ENCODE measurements at places on chromosomes 2 and 18. TPM values are rescaled to one million over a fixed set of nuclear protein-coding genes. Genes with fewer than 3 reads are reported as not detected.

Gene PNO1
- total RNA-seq = 37.1 TPM

Gene OR6B2
- not detected for total RNA-seq

Gene UGT1A9
- total RNA-seq = not detected

Gene SPATS2L
- 10.0 TPM for total RNA-seq

DNA sequence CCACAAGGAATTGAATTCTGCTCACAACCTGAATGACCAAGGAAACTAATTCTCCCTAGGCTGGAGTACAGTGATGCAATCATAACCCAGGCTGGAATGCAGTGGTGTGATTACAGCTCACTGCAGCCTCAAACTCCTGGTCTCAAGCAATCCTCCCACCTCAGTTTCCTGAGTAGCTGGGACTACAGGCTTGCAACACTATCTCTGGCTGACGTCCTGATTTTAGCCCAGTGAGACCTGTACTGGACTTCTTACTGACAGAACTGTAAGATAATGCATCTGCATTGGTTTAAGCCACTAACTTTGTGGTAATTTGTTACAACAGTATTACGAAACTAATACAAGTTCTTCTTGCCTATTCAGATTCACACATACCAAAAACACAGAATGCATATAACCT is 9.5 kb upstream of the KDSR start:
- H3K4me3 ChIP-seq = no peak overlapping the region
- no peaks in the 10 kb centered on the region for H3K27me3 ChIP-seq
- H3K27ac ChIP-seq = peak overlapping the region; percentile 100
- H3K36me3 ChIP-seq = no peaks in the 10 kb centered on the region
- H3K4me1 ChIP-seq = peaks cover 31% of the 10 kb centered on the region

GRCh38 chr2:149027590-149028250 is 10.8 kb upstream of the LYPD6B start:
- peaks cover 6% of the 10 kb centered on the region for H3K27me3 ChIP-seq
- H3K4me1 ChIP-seq = no peaks in the 10 kb centered on the region
- H3K4me3 ChIP-seq = no peak overlapping the region
- no peak for DNase-seq

GRCh38 chr2:176123411-176124109 is 1.0 kb downstream of the HOXD9 start:
- peaks cover 65% of the 10 kb centered on the region for H3K4me1 ChIP-seq
- peak overlapping the region; percentile 71 for H3K4me3 ChIP-seq
- H3K36me3 ChIP-seq = peaks cover 52% of the 10 kb centered on the region
- H3K27ac ChIP-seq = peak overlapping the region; percentile 98
- DNase-seq = peak; percentile 61

DNA sequence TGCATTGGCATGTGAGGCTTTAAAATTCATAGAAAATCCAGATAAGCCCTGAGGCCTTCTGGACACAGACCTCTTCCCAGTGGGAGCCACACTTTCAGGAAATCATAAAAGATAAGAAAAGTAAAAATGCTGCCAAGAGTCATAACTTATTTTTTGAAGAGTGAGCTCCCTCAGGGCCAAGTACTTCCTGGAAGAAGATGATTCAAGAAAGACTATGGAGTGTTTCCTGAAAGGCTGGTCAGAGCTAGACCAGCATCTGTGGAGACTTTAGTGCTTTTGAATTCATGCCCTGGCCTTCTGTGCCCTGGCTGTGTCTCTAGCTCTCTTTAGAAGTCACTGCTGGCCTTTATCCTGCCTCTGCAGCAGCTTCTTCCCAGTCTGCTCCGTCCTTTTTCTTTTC is 6.4 kb upstream of the XDH start:
- H3K36me3 ChIP-seq = no peaks in the 10 kb centered on the region
- peak; percentile 64 for DNase-seq
- H3K27me3 ChIP-seq = no peaks in the 10 kb centered on the region
- H3K4me3 ChIP-seq = no peak overlapping the region
- H3K27ac ChIP-seq = no peak overlapping the region
- H3K4me1 ChIP-seq = no peaks in the 10 kb centered on the region

- H3K36me3 ChIP-seq = no peaks in the 10 kb centered on the region
- H3K4me1 ChIP-seq = peaks cover 38% of the 10 kb centered on the region
- DNase-seq = peak; percentile 78
- H3K4me3 ChIP-seq = peak overlapping the region; percentile 85
- no peaks in the 10 kb centered on the region for H3K27me3 ChIP-seq
- peak overlapping the region; percentile 95 for H3K27ac ChIP-seq
Measured at GRCh38 chr2:202032846-202033316, 774 bp upstream of the FZD7 start.

DNA sequence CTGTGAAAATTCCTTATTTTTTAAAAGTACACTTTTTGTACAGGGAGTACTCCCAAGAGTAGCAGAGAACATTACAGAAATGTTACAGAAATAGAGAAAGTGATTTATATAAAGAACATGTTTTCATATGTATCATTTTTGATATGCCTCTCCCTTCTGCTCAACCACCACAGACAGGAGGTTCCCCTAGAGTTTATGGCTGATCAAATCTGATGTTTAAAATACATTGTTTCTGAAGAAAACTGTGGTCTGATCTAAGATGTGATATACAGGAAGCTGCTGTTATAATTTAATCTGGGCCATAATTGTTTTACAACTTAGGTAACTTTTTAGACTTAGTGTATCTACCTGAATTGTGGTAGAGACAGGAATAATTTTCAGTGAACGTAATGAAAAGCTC is 37.0 kb downstream of the STAT4 start:
- H3K4me1 ChIP-seq = no peaks in the 10 kb centered on the region
- H3K36me3 ChIP-seq = no peaks in the 10 kb centered on the region
- no peak overlapping the region for H3K4me3 ChIP-seq
- H3K27me3 ChIP-seq = no peaks in the 10 kb centered on the region
- H3K27ac ChIP-seq = no peak overlapping the region

DNA sequence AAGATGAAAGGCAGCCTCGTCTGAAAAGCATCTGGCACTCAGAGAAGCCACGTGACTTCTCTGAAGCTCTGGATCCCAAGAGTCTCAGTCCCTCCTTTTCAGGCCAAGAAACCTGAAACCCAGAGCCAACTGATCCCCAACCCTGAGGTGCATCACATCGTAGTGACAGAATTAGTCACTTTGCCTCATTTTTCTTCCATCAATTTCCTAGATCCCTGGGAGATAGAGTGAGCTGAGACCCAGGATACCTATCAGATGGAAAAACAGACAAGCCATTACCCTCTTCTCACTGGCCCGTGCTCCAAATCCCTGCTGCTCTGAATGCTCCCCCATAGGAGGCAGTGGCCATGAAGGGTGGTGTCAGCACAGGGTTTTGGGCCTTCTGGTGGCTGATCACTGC is 113.1 kb downstream of the ALK start:
- no peaks in the 10 kb centered on the region for H3K4me1 ChIP-seq
- no peaks in the 10 kb centered on the region for H3K36me3 ChIP-seq
- no peak overlapping the region for H3K27ac ChIP-seq
- H3K4me3 ChIP-seq = no peak overlapping the region
- H3K27me3 ChIP-seq = no peaks in the 10 kb centered on the region
- no peak for DNase-seq

DNA sequence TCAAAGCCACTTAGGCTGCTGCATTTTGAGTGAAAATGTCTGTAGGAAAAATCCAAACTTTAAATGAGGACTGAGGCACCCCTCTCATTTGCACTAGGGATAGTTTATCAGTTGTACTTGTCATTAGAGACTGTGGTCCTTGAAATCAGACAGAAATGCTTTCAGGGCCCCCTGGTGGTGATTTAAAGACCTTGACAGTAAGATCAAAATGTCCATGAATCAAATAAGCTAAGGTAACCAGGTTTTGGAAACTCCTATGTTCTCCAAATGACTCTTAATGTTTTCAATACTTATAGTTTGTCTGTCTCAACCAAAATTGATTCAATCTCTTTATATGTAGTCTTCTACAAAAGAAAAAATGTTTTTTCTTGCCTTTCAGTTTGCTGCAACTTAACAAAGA is 28.8 kb upstream of the DDX18 start:
- H3K4me3 ChIP-seq = no peak overlapping the region
- no peaks in the 10 kb centered on the region for H3K36me3 ChIP-seq
- H3K4me1 ChIP-seq = no peaks in the 10 kb centered on the region
- no peak overlapping the region for H3K27ac ChIP-seq
- no peaks in the 10 kb centered on the region for H3K27me3 ChIP-seq

- no peak overlapping the region for H3K4me3 ChIP-seq
- DNase-seq = no peak
- H3K4me1 ChIP-seq = no peaks in the 10 kb centered on the region
- H3K27ac ChIP-seq = no peak overlapping the region
- H3K36me3 ChIP-seq = no peaks in the 10 kb centered on the region
Measured at GRCh38 chr2:156601855-156602551, 165.8 kb downstream of the GPD2 start.

GRCh38 chr2:34534341-34534740 is 935.2 kb upstream of the FAM98A start:
- H3K27ac ChIP-seq = no peak overlapping the region
- H3K27me3 ChIP-seq = no peaks in the 10 kb centered on the region

GRCh38 chr2:239697399-239698164 is 296.8 kb upstream of the HDAC4 start:
- no peak overlapping the region for H3K4me3 ChIP-seq
- no peak for DNase-seq
- H3K27me3 ChIP-seq = no peaks in the 10 kb centered on the region
- H3K4me1 ChIP-seq = no peaks in the 10 kb centered on the region

DNA sequence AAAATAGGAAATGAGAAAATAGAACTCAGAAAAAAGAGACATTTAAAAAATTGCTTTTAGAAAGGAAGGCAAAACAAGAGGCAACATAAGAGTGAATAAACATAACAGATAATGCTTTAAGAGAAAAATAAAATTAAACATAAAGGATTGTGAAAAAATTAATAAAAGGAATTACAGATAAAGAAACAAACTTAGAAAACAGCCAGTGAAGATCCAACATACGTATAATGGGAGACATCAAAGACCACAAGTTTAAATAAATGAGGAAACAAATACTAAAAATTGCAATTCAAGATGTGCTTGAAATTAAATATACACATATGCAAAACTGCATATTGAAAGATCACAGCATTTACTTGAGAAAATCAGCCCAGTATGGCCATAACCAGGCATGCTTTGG is 448.9 kb downstream of the NBAS start:
- DNase-seq = no peak
- H3K27ac ChIP-seq = no peak overlapping the region
- H3K4me1 ChIP-seq = no peaks in the 10 kb centered on the region
- H3K4me3 ChIP-seq = no peak overlapping the region
- no peaks in the 10 kb centered on the region for H3K27me3 ChIP-seq
- H3K36me3 ChIP-seq = no peaks in the 10 kb centered on the region

- no peak for DNase-seq
- no peaks in the 10 kb centered on the region for H3K36me3 ChIP-seq
- no peaks in the 10 kb centered on the region for H3K27me3 ChIP-seq
- no peaks in the 10 kb centered on the region for H3K4me1 ChIP-seq
Measured at GRCh38 chr2:19617257-19617848, 258.9 kb upstream of the OSR1 start.

- no peaks in the 10 kb centered on the region for H3K27me3 ChIP-seq
- no peaks in the 10 kb centered on the region for H3K4me1 ChIP-seq
- no peak for DNase-seq
- H3K4me3 ChIP-seq = no peak overlapping the region
Measured at GRCh38 chr2:85378257-85378656, 23.7 kb downstream of the ELMOD3 start.

DNA sequence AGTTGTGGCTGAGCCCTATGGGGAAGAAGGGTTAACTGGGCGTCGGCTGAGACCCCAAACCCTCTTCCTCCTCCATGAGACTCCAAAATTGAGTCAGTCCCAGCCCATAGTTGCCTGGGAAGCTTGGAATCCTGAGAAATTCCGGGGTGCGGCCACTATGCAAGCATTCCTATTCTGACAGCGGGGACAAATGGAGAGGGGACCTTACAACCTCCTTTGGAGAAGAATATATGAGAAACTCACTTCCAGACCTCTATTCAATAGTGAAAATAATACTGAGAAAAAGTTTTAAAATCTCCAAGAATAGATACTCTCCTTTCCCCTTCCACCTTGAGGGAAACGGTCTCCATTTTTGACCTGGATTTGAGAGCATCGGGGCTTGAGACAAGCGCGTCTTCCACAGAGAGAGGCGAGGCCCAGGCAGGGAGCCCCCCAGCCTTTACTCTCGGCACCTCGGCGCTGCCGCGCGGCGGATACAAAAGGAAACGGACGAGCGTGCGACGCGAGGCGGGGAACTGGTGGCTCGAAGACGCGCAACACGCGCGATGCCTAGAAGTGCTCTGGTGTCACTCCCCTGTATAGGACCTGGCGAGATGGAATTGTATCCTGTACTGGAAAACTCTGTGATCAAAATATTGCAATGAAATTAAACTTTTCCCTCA is 11.1 kb downstream of the NR4A2 start:
- H3K36me3 ChIP-seq = no peaks in the 10 kb centered on the region
- H3K27me3 ChIP-seq = peaks cover 81% of the 10 kb centered on the region
- H3K4me1 ChIP-seq = peaks cover 5% of the 10 kb centered on the region
- H3K27ac ChIP-seq = no peak overlapping the region
- peak overlapping the region; percentile 11 for H3K4me3 ChIP-seq

DNA sequence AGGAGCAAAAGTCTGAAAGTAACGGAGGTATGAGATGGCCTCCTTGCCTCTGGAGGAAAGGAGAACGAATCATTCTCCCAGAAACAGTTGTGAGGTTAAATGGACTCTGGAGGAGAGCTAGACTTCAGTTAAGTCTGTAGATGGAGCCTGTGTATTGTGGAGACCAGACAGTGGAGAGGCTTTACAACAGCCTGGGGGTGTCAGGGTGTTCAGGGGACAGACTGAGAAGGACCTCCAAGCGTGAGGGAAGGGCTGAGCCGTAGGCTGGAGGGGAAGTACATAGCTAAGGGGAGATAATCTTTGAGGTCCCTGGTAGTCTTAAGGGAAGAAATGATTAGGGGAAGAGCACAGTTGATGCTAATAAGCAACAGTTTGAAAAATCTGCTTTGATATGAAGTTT is 76.6 kb downstream of the GALNT1 start:
- H3K27ac ChIP-seq = no peak overlapping the region
- DNase-seq = no peak
- no peak overlapping the region for H3K4me3 ChIP-seq
- H3K27me3 ChIP-seq = no peaks in the 10 kb centered on the region

- H3K27ac ChIP-seq = no peak overlapping the region
- no peaks in the 10 kb centered on the region for H3K4me1 ChIP-seq
- DNase-seq = no peak
- no peaks in the 10 kb centered on the region for H3K36me3 ChIP-seq
Measured at GRCh38 chr2:230742781-230743180, 30.1 kb downstream of the CAB39 start.

- DNase-seq = no peak
- no peaks in the 10 kb centered on the region for H3K27me3 ChIP-seq
- H3K36me3 ChIP-seq = no peaks in the 10 kb centered on the region
Measured at GRCh38 chr2:25125189-25125588, 43.2 kb downstream of the POMC start.

- no peaks in the 10 kb centered on the region for H3K27me3 ChIP-seq
- no peak overlapping the region for H3K4me3 ChIP-seq
- no peak for DNase-seq
- H3K27ac ChIP-seq = no peak overlapping the region
Measured at GRCh38 chr2:9885036-9885684, 41.9 kb downstream of the TAF1B start.

DNA sequence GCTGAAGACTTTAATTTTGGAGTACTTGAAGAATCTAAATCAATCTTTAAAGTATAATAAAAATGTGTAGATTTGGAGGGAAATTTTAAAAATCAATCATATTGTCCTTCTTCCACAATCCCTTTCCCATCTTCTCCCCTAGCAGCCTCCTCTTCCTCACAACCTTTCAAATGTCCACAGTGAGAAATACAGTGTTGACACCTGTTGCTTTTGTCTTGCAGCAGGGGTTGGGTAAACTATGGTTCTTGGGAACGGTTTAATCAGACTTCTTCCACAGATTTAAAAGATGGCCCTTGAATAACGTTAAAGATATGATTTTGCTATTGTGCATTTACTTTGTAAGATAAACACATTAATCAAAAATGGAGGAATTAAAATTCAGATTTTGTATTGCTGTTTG is 113.8 kb upstream of the SLC1A4 start:
- H3K27me3 ChIP-seq = no peaks in the 10 kb centered on the region
- H3K4me1 ChIP-seq = peaks cover 7% of the 10 kb centered on the region
- no peaks in the 10 kb centered on the region for H3K36me3 ChIP-seq
- H3K4me3 ChIP-seq = no peak overlapping the region
- DNase-seq = no peak
- no peak overlapping the region for H3K27ac ChIP-seq
